ENCODE measurements at places on chromosomes 1 and 21.

DNA sequence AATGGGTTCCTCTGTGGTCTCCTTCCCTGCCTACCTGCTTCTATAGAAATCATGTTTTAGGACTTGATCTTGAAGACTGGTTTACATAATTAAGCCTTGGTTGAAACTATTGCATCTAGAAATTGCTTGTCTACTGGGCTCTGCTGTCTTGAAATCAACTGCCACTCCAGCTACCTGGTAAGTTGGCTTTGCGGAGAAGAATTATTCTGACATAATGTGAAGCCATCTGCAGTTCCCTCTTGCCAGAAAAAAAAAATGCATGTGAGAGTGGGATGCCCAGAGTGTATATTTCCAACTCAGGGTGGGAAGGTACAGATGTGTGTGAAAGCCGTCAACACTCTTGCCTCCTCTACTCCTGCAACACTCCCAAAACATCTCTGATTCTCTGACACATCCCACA is 27.2 kb downstream of the C8B start:
- DNase-seq: no peak

DNA sequence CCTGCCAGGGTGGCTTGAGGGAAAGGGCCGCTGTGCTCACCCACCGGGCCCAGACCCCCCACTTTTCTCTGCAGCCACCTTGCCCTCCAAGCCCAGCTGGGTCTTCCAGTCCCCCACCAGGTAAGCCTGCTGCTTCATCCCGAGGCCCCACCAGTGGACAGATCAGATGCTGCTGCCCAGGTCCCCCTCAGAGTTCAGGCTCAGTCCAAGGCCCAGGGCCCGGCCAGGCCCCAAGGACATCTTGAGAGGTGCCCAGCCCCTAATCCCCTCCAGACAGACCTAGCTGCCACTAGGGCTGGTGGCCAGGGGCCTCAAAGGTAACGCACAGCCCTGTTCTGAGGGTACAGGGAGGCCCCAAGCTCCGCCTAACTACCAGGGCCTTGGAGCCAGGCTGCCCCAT is 58.6 kb downstream of the MEGF6 start:
- DNase-seq: no peak

GRCh38 chr1:89609781-89610456 is 23.0 kb upstream of the LRRC8C start:
- no peak for DNase-seq

DNA sequence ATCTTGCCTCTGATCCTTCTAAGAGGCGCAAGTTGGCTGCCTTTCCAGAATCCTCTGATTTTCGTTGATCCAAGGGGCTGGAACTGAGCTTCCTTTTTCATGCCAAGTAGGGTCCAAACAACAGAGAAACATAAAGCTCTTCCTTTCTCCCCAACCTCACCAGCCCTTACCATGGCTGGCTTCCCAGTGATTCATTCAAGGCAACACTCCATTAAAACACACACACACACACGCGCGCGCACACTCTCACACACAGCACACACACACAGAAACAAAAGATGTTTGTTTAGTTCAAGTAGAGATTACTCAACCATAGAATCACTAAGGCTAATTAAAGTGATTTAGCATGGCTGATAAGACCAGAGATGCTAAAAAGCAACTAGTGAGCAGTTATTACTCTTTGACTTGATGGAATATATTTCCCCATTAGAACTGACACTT is 13.0 kb upstream of the GUCA2A start:
- DNase-seq: peak; percentile 69

GRCh38 chr1:29278124-29278523 is 41.8 kb downstream of the PTPRU start:
- DNase-seq: no peak

DNA sequence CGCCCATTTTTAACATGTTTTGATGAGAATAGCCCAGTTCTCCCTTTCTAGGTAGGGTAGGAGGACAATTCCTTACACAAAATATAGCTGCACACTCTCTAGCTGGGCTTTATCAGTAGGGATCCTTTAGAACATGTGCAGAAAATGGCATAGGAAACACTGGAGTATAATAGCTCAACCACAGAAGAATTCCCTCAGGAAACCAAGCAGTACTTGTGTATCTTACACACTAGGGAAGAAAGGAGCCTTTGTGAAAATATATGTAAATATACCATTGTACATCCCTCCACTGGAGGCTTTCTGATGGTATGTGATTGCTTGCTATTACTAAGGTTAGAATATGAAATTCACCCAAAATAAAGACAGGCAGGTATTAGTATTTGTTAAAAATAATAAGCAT is 153.5 kb downstream of the LRRC40 start:
- peak; percentile 20 for DNase-seq

- no peak for DNase-seq
Measured at GRCh38 chr1:48681476-48682305, 95.0 kb downstream of the BEND5 start.

DNA sequence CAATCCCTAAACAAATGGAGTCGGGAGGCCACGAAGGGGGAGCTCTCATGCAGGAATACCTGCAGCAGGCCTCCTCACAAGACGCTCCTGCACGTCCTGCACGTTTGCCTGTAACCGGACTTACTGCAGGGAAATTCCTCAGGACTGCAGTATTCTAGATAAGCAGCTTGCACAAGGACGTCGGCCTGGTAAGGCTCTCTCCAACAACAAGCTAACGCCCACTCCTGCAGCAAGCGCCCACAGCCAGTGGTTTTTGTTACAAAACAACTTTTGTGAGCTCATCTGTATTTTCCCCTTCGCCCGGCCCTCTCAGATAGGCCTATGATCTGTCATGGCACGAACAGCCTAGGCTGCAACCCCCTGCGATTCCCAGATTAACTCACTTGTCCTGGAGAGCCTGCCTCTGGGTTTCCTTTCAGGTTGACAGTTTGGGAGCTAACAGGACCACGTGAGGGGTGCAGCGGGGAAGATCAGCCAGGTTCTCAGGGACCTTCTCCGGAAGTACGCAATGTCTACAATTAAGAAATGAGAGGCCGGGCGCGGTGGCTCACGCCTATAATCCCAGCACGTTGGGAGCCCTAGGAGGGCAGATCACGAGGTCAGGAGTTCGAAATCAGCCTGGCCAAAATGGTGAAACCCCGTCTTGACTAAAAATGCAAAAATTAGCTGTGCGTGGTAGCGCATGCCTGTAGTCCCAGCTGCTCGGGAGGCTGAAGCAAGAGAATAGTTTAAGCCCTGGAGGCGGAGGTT is 921 bp upstream of the MIB2 start:
- peak; percentile 68 for DNase-seq

- no peak for DNase-seq
Measured at GRCh38 chr1:20410503-20410902, 75.5 kb downstream of the CAMK2N1 start.

DNA sequence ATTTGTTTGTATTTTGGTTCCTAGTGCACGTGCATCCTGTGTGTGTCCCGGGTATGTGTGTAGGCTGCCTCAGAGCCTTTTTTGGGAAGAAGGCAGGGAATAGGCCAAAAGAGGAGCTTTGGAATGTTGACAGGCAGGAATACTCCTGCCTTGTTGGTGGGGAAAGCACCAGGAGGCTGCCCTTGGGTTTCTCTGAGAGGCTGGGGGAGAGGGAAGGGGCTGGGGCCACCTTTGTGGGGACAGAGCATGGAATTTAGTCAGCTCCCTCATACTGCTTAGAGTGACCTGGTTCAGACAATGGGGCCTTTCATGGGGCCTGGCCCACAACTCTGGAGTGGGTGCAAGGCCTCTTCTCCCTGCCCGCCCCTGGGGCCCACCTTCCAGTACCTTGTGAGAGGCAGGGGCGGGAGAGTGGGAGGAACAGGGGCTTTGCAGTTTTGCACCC is 31.3 kb downstream of the ACOT11 start:
- peak; percentile 62 for DNase-seq

- no peak for DNase-seq
Measured at GRCh38 chr1:43350976-43351375, 7.8 kb upstream of the CDC20 start.

DNA sequence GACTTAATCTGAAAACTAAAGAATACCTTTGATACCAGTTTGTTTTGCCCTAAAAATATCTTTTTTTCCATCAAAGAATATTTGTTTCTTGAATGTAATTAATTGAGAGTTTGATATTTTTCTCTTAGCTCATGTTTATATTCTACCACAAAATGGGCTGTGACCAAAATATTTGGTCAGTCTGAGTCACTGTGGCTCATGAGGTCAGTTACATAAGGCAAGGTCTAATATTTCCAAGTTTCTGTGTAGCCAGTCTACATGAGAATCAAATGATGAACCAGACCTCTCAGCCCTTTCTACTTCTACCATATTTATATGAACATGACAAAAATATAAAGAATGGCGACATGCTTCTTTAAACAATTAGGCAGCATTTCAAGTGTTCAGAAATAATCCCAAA is 83.0 kb upstream of the IVNS1ABP start:
- no peak for DNase-seq

GRCh38 chr1:155971910-155972809 is 6.2 kb downstream of the ARHGEF2 start:
- no peak for DNase-seq

DNA sequence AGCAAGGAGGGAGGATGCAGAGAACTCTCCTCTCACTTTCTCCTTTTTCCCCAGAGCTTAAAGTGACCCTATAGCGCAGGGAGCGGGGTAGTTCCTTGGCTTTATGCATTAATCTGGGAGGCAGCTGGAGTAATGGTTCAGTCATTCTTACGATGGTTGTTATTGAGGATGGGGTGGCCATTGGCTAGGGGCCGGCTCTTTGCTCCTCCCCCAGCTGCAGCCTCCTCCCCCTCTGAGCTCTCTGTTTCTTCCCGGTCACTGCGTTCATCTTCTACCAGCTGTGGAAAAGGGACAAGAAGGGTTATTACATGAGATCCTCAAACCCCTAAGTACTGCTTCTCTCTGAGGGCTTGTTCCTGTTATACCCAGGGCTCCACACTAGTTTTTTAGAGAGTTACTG is 8.6 kb downstream of the CERS2 start:
- no peak for DNase-seq

DNA sequence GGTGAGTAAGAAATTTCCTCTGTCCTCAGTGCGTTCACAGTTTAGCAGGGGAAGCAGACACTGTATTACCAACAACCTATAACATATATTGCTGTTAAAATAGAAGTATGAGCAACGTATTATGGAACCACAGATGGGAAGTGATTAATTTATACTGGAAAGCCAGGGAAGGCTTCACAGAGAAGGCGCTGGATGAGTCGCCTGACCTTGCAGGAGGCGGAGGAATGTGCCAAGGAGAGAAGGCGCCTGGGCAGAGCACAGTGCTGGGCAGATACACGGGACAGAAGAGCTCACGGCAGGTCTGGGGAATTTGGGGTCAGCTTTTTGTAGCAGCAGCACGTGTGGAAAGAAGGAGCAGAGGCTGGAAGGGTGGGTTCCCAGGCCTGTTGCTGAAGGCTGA is 116.3 kb downstream of the DHRS3 start:
- DNase-seq: no peak

DNA sequence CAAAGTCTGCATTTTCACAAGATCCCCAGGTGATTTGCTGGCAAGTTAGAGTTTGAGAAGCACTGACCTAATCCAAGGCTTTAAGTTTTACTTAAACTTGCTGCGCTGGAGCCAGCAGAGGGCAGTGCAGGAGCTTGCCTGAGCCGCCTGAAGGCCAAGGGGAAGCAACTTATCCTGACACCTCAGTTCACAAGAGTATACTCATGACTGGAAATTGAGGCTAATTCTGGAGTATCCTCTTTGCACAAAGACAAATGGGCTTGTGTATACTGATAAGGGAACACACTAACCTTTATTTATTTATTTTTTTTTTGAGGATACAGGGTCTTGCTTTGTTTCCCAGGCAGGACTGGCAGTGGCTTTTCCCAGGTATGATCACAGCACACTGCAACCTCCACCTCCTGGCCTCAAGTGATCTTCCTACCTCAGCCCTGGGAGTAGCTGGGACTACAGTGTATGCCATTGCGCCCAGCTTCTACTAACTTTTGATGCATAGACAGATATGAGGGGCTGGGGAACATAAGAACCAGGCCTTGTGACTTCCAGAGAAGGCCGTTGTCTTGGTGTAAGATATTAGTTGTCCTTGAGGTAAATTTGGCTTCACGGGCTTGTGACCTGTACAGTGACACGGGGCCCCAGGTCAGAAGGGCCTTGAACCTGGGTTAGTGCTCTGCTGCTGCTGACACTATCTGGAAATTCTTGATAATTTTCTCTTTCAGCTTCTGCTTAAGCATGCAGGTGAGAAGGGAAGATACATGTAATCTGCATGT is 29.0 kb upstream of the SLAMF1 start:
- DNase-seq: peak; percentile 68

GRCh38 chr1:105684714-105685113 is 1371.8 kb upstream of the PRMT6 start:
- no peak for DNase-seq

DNA sequence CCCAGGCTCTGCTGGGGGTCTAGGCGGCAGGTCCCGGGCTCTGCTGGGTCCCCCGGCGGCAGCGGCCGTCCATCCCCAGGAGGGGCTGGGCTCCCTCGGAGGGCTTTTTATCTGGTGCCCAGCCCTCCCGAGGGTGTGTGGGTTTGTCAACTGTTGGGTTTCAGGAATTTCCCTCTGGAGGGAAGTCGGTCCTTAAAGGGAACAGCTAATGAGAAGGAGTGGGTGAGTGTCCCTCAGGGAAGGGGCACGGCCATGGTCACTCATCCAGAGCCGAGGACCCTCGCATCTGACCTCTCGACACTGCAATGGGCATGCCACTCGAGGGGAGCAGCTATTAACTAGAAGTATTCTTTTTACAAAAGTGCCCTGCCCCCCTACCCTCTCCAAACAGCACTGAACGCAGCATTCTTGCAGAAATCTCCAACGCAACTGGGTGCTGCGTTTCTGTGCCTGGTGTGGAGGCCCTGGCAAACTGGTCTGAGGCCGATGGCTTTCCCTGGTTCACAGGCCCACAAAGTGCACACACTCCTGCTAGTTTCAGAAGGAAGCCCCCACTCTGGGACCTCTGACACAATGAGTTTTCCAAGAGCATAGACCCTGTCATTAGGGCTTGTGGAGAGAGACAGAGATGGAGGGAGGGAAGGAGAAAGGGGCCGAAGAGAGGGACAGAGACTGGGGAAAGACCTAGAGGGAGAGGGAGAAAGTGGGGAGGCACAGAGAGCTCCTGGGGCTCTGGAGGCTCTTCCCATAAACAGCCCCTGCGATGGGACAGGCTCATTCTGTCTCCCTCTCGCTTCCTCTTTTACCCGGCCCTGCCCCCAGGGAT is 1.0 kb upstream of the TSPEAR start:
- no peak for DNase-seq

DNA sequence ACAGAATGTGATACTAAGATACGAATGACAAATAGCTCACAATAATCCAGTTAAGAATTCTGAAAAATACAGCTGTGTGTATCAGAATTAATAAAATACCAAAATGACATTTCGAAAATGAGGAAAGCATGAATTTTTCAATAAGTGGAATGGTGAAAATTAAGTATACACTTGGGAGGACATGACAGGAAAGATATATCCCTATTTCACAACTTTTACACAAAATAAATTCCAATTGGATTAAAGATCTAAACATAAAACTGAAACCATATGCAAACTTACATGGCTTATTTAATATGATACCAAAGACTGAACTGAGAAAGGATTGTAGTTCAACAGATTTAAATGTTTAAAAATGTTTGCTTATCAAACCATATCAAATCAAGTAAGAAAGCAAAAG is 510.4 kb upstream of the ADAMTS5 start:
- DNase-seq: no peak

- DNase-seq: no peak
Measured at GRCh38 chr1:10286244-10286643, 75.9 kb downstream of the KIF1B start.

Data from COLO829 (cell line).